ENCODE measurements at places on chromosomes 16 and 17.

GRCh38 chr16:70754851-70755600 lies 45.9 kb downstream of the VAC14 start:
- no peak for DNase-seq

DNA sequence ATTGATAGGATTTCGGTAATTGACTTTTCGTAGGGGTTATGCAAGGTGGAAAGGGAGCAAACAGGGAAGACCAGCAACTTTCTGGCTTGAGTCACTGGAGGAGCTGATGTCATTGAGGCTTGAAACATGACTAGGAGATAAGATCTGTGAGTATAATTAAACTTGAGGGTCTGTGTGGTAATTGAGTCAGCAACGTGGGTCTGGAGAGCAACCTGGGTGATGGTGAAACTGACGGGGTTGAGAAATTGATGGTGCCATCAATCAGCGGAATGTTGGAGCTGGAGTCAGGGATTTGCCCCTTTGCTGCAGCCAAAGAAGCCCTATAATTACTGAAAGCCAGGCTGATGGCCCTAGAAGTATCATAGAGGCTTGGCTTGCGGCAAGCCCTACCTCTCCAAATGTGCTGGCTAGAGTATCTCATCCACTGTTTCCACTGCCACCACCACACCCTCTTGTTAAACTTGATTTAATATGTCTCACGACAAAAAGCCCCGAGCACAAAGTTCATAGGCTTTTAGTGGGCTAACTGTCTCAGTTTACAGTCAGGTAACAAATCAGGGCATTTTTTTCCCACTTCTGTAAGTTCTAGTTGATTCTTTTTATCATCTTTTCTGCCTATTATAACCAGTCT lies 186.9 kb upstream of the ELAC2 start:
- no peak for DNase-seq

DNA sequence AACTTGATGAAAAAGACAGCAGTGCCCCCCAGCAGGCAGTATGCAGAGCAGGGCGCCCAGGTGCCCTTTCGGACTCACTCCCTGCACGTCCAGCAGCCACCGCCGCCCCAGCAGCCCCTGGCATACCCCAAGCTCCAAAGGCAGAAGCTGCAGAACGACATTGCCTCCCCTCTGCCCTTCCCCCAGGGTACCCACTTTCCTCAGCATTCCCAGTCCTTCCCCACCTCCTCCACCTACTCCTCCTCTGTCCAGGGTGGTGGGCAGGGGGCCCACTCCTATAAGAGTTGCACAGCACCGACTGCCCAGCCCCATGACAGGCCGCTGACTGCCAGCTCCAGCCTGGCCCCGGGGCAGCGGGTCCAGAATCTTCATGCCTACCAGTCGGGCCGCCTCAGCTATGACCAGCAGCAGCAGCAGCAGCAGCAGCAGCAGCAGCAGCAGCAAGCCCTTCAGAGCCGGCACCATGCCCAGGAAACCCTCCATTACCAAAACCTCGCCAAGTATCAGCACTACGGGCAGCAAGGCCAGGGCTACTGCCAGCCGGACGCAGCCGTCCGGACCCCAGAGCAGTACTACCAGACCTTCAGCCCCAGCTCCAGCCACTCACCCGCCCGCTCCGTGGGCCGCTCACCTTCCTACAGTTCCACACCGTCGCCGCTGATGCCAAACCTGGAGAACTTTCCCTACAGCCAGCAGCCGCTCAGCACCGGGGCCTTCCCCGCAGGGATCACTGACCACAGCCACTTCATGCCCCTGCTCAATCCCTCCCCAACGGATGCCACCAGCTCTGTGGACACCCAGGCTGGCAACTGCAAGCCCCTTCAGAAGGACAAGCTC lies 43.2 kb downstream of the SREBF1 start:
- no peak for DNase-seq

GRCh38 chr17:2237950-2238349 lies 65.6 kb downstream of the SMG6 start:
- no peak for DNase-seq

DNA sequence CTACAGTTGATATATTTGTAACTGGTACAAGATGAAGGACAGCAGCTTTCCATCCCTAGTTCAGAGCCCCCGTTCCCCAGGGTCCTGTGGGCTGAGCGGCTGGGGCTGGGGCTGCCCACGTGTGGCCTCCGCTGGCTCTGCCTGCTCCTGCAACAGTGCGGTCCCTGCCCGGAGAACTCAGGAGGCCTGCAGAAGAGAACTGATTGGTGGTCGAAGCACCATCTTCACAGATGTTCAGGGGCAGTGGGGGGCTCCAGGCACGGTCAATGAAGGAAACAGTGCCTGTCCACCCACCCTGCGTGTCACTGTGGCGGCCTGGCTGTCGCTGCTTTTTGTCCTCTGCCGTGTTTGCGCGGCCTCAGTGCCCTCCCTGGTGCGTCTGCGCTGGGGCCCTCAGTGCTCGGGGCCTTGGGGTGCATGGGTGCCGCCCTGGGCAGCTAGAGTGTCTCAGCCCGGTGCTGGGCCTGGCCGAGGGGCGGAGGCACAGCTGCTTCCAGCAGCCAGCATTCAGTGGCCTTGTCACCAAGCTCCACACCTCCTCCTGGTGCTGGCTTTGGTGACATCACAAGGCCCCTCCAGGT lies 4.2 kb upstream of the NUDT16L1 start:
- no peak for DNase-seq

GRCh38 chr17:81917565-81918332 lies at the start of gene SIRT7:
Gene SIRT7 (minus strand): TSS chr17:81918176. CDS start chr17:81918131, 45 bp downstream.
- DNase-seq: peak; percentile 61

GRCh38 chr17:65292430-65292829 lies 155.3 kb downstream of the RGS9 start:
- no peak for DNase-seq

- DNase-seq: no peak
Observed at GRCh38 chr17:4087911-4088693, 54.7 kb downstream of the ZZEF1 start.

- no peak for DNase-seq
Observed at GRCh38 chr17:62987136-62987535, 21.1 kb downstream of the TANC2 start.

- DNase-seq: no peak
Observed at GRCh38 chr17:39236981-39237441, 11.3 kb upstream of the STAC2 start.

GRCh38 chr16:88835383-88835782 lies 21.4 kb downstream of the GALNS start:
- no peak for DNase-seq

- no peak for DNase-seq
Observed at GRCh38 chr17:48429638-48430586, at the start of gene SKAP1. Gene SKAP1 (minus strand): TSS chr17:48430214.

DNA sequence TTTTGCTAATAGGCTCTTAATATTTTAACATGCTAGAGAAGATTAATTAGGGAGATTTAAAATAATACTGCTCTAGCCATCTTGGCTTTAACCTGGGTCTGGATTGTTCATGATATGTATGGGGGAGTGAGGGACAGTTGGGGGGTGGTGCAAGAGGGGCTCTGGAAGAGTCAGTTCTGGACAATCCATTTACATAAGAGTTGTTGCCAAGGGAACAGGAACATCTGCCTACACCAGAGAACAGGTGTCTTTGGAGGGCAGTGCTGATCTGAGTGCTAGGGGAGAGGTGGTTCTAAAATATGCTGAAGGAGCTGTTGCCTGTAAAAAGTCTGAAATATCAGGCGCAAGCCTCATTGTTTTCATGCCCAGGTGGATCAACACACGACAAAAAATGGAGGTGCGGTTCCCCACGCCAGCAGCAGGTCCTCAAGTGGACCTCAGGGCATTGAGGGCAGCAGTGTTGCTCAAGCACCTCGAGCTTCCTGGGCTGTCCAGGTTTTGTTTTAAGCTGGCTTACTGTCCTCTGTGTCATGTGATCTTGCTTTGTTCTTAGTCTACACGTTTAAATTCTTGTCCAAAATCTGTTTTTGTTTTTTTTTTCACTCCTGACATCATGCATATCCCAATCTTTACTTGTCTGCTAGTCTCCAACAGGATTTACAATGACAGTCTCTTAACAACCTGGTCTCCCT lies 25.4 kb upstream of the WSB1 start:
- no peak for DNase-seq

DNA sequence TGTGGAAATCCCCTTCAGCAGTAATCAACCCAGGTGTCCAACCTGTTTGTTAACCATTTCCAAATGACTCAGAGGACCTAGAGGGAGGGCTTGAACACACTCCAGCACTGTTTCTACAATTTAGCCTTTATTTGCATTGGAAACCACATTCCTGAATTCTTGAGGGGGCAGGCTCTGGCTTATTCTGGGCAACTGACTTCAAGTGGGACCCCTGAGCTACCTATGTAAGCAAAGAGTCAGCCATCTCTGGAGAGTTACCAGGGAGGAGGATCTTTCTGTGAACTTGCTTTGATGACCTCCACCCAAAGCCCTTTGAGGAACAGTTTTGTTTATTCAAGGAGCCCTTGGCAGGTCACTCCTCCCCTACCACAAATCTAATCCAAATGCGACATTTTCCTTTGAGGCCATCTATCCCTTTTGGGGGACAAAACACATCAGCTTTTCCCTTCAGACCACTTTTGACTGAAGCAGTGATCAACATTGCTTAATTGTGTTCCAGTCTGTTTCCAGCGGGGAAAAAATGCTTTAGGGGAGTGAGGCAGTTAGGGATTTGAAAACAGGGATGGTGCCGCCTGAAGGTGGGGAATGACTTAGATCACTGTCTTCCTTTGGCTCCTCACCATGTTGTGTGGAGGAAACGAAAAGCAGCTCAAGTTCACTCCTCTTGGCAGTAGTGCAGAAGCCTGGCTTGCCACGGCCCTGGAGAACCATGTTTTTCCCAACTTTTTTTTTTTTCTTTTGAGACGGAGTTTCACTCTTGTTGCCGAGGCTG lies 46.2 kb downstream of the TUBD1 start:
- peak; percentile 79 for DNase-seq

DNA sequence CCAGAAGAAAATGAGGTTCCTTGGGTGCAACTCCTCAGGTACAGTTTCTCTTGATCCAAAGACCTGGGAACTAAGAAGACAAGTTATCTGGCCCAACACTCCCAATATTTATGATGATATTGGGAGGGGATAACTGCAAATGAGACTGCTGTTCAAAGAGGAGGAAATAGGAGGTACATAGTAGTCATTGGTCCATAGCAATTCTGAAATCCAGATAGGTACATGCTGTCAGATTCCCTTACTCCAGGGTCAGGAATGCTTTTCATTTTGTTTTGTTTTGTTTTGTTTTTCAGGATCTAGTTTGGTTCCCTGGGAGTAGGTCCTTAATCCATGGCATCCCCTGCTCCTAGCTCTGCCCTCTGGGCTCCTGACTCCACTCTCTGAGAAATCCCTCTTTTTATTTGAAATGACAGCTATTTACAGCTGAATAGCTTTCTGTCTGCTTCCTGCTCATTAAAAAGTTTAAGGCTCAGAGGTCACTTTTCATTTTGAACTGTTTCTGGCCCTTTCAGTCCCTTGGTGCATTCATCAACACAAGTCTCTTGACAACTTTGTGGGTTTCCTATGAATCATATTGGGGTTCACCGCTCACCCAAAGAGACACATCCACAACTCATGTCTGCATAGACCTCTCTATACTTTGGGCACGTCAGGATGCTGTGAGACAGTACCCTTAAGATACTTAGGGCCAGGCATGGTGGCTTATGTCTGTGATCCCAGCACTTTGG lies 110.2 kb upstream of the C17orf78 start:
- no peak for DNase-seq

DNA sequence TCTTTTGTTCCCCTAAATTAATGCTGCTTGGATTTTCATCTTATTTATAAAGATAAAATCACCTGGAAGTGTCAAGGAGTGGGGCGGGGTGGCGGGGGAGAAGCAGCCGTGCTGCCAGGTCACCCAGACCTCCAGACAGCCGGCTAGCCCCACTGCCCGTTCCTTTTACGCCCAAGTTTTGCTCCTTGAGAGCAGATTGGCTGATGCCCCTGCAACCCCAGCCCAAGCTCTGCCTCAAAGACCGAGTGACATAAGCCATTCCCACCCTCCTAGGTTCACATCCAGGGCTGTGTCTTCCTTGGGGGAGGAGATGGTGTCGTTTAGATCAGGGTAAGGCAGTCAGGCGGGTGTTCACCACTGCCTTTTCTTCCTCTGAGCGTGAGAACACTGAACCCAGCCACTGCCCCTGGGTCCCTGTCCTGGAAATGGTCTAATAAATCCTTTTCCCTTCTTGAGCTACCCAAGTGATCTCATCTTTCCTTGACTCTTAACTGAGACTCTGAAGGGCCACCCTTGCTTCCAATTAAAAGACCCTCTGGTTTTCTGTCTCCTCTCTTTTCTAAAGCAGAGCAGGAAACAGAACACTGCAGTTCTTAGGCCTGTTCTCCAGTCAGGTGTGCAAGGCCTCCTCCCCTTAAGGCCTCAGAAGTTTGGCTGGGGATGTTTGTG lies 5.7 kb downstream of the PDF start:
- DNase-seq: no peak

DNA sequence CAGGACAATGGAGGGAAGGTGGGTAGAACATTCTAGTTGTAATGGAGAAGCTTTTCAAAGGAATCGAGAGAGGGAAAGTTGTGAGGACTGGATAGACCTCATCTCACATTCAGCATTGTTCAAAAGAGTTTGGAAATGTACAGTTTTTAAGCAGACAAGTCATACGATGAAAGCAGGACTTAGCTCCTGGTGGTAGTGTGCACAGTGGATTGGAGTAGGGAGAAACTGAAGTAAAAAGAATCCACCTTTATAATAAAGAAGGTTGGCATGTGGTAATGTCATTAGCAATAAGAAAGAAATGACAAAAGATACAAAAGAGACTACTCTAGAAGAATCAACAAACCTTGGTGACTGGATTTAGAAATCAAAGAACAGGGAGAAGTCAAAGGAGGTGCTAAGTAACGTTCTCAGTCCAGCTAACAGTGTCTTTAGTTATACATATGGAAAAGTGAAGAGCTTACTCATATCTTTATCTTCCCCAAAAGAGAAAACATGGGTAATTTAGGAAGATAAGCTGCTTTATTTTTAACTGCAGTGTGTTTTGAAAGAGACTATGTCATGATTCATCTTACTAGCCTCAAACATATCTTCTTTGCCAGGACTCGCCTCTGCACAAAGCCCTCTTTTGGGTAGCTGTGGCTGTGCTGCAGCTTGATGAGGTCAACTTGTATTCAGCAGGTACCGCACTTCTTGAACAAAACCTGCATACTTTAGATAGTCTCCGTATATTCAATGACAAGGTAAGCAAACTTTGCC lies 18.7 kb upstream of the EVI2A start:
- DNase-seq: no peak

- no peak for DNase-seq
Observed at GRCh38 chr17:4818276-4818675, 11.3 kb downstream of the PLD2 start.

DNA sequence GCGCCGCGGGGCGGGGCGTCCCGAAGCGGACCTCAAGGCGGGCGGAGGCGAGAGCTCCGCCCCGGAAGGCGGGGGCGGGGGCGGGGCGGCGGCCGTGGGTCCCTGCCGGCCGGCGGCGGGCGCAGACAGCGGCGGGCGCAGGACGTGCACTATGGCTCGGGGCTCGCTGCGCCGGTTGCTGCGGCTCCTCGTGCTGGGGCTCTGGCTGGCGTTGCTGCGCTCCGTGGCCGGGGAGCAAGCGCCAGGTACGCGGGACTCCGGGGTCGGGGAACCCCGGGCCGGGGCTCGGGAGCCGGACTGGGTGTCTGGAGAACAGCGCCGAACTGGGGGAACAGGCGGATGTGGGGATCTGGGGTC lies at the start of gene TNFRSF12A:
TSS of gene TNFRSF12A (plus strand) at position 122 of the 357 bp plus-strand sequence. CDS start at position 152, 30 bp downstream.
- no peak for DNase-seq

- DNase-seq: no peak
Observed at GRCh38 chr17:56594320-56595107, 1.0 kb downstream of the NOG start.

- no peak for DNase-seq
Observed at GRCh38 chr17:44565866-44566443, 8.7 kb downstream of the FZD2 start.

GRCh38 chr17:10513299-10514067 lies 4.9 kb downstream of the MYH1 start:
- no peak for DNase-seq

GRCh38 chr17:63837480-63837879 lies 5.0 kb downstream of the SMARCD2 start:
- DNase-seq: no peak

All from NCI-H1048 (cell line).